GM04503 (cell line): ENCODE measurements at places on chromosomes 2 and 18.

DNA sequence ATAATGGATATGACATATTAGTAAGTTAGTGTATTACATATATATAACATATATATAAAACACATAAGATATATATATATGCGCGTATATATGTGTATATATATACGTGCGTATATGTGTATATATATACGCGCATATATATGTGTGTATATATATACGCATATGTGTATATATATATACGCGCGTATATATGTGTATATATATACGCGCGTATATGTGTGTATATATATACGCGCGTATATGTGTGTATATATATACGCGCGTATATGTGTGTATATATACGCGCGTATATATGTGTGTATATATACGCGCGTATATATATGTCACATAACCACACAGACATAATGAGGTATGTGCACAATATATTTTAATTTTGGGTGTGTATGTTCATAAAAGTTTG is 327.8 kb downstream of the MEIS1 start:
- no peak for DNase-seq

DNA sequence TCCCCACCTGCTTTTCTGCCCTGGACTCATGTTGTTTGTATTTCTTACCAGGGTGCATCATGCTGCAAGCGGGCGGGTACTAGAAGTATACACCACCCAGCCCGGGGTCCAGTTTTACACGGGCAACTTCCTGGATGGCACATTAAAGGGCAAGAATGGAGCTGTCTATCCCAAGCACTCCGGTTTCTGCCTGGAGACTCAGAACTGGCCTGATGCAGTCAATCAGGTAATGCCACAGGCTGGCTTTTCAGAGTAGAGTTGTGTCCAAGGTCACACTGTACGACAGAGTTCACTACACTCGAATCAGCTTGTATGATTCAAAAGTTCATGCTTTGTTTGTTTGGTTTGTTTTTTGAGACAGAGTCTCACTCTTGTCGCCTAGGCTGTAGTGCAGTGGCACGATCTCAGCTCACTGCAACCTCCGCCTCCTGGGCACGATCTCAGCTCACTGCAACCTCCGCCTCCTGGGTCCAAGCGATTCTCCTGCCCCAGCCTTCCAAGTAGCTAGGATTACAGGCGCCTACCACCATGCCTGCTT is 19.4 kb downstream of the SRSF7 start:
- no peak for DNase-seq

DNA sequence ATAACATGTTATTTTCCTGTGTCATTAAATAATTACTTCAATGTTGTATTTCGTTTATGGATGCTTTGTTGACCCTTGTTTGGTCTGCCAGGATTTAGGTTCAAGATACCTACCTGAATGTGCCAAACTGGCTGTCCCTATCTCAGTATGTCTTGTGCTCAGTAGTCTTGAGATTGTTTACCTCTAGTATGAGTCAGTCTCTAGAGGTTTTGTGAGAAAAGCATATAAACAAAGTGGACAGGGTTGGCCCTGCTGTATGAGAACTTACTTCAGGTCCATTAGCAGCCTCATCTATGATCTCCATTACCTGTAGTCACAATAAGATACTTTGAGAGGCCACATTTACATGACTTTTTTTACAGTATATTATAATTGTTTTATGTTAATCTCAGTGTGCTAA is 17.8 kb downstream of the DDX18 start:
- DNase-seq, result no peak

DNA sequence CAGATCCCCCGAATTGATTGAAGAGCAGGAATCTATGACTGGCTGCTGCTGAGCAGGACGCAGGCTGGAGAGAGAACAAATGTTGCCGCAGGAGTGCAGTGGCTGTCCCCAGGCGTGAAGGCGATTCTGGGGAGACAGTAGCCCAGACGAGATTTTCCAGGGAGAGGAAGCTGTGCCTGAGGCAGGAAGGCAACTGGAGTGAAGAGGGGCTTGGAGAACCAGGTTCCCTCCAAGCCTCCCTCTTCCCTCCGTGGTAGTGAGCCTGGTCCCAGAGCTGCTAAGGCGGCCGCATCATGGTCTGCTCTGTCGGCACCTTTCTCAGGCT is 1.3 kb upstream of the NPPC start:
- DNase-seq, result no peak

DNA sequence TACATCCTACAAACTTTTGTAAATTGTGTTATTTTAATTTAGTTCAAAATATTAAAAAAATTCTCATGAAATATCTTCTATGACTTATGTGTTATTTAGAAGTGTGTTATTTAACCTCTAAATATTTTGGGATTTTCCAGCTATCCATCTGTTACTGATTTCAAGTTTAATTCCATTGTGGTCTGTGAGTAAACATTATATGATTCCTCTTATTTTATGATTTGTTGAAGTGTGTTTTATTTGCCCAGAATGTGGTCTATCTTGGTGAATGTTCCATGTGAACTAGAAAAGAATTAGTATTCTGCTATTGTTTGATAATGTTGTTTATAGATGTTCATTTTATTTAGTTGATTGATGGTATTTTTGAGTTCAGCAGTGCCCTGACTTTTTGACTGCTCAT is 136.0 kb downstream of the ZNF804A start:
- no peak for DNase-seq

GRCh38 chr2:233053928-233054784 is 6.0 kb upstream of the INPP5D start:
- DNase-seq, result no peak

GRCh38 chr2:109647636-109648035 is 33.5 kb downstream of the SOWAHC start:
- peak; percentile 46 for DNase-seq

GRCh38 chr2:43136876-43137275 is 89.5 kb downstream of the ZFP36L2 start:
- no peak for DNase-seq

GRCh38 chr18:23208600-23208999 is 73.3 kb downstream of the CABLES1 start:
- DNase-seq, result no peak

GRCh38 chr2:200604571-200605255 is 18.9 kb downstream of the AOX1 start:
- no peak for DNase-seq

- no peak for DNase-seq
Observed at GRCh38 chr2:29272311-29272710, 157.1 kb downstream of the CLIP4 start.

DNA sequence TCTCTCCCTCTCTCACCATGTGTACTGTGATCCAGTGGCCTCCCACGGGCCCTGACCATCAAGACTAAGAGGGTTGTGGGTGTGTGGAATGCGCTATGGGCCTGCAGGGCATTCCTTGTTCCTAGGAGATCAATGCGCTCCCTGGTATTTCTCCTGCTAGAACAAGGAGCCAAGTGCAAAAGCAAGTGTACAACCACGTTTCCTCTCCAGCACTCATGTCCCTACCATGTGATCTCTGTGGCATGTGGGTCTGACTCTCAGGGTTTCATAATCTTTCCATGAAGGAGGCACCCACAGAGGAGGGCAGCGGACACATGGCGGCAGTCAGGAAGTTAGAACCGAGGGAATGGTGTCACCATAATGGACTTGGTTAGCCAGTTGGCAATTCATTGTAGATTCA is 91.4 kb downstream of the MAPK4 start:
- no peak for DNase-seq

- no peak for DNase-seq
Observed at GRCh38 chr2:224689539-224689938, 26.6 kb downstream of the CCDC195 start.

DNA sequence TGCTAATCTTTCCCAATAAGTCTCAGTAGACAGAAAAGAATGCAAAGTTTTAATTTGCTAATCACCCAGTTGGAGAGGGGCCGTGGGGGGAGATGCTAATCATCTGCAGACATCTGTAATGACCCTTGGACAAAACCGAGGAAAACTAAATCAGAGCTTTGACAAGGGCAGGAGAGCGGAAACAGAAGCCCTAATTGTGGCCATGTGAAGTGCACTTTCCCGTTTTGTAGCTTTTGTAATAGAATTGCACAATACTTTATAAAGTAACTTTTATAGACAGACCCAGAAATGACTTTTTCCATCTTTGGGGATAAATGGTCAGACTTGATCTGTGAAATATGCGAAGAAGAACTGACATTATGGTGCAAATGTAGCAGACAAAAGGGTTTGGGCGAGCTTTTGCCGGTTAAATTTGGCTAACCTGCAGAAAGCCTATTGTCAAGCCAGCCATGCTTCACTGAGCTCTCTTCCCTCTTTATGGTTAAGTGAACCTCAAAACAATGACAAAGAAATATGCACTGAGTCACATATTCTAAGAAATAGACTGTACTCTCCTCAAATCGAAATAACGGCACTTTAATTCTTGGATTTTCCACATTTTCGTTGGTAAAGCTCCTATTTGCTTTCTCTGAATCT is 980.1 kb upstream of the POU3F3 start:
- no peak for DNase-seq

- DNase-seq, result no peak
Observed at GRCh38 chr2:200461846-200462710, 47.8 kb downstream of the KCTD18 start.

GRCh38 chr2:83081826-83082690 is 1377.0 kb downstream of the SUCLG1 start:
- DNase-seq, result peak; percentile 91

GRCh38 chr2:143347271-143347695 is 218.1 kb downstream of the ARHGAP15 start:
- no peak for DNase-seq

GRCh38 chr2:48272199-48272598 is 257.8 kb upstream of the STON1 start:
- no peak for DNase-seq

- no peak for DNase-seq
Observed at GRCh38 chr2:223597076-223597475, 5.1 kb downstream of the SCG2 start.

DNA sequence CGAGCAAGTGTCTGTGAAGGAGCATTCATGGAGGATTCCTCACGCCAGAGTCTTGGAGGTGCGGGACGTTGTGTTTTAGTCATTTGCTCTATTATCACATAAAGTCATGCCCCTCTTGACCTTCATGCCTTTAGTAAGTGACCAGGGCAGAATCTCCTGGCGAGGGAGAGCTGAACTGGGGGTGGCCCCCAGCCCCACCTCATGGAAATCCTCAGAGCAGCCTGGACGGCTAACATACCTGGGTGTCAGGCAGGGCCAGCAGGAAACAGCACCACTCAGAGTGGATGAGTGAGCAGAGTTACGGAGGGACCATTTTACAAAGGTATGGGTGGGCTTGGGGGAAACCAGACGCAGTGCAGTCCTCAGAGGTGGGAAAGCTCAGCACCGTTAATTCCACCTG is 56.1 kb downstream of the MCFD2 start:
- no peak for DNase-seq

- DNase-seq, result no peak
Observed at GRCh38 chr2:10954856-10955818, 43.4 kb downstream of the KCNF1 start.

- no peak for DNase-seq
Observed at GRCh38 chr18:47790036-47790435, 140.4 kb downstream of the SMAD2 start.

- DNase-seq, result no peak
Observed at GRCh38 chr18:70190529-70190928, 15.0 kb downstream of the RTTN start.

DNA sequence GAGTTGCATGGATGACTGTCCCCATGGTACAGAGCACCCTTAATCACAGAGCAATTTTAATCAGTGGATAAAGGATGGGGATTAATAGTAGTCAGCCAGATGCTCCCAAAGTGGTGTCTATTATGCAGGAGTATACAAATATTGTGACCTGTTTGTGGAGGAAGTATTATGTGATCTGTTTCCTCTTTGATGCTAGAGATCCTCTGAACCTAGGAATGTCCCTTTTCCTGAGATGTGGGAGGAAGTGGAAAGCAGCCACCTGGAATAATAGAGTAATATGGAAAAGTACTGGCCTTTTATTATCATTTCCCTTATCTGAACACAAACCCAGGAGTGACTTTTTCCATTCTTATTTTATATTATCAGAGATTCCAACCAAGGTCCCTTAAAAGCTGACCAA is 94.2 kb upstream of the EFEMP1 start:
- DNase-seq, result no peak

GRCh38 chr2:169715379-169716237 is 18.0 kb upstream of the KLHL23 start:
- no peak for DNase-seq

DNA sequence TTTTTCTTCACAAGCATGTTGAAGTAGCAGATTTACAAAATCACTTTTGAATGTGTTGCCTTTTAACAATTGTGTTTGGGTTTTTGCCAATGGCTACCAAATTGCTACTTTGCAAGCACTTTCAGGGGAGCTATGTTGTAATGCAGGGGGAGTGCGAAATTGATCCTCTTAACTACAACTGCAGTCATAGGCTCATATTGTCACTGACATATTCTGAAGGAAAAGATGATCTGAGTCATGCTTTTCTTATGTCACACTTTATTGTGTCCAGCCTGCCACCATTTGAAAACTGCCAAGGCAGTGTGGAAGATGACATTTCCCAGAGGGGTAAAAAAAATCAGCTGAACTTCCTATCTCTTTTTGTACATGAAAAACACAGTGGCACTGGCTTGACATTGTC is 74.9 kb downstream of the GPD2 start:
- DNase-seq, result no peak

DNA sequence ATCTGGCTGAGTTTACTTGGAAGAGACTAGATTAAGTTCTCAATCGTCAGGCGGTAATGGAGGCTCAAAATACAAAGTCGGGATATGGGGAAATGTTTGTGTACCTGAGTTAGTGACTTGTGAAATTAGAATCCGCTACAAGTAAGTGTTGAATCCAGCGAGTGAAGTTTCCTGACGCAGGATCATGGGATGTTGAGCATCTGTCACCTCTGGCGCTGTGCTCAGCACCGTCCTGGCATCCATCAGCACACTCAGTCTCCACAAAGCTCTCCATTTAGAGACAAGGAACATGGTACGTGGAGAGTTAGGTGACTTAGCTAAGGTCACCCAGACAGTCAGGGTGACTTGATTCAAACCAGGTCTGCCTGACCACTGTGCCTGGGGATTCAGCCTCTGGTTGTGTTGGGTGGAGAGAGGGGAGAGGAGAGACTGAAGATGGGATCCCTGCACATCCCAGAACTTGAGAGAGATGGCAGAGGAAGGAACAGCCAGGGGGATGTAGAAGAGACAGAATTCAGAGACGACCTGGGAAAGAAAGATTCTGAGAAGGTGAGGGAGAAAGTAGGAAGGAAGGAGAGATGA is 251.2 kb downstream of the ACKR3 start:
- DNase-seq, result no peak

GRCh38 chr2:227862227-227862740 is 9.1 kb upstream of the DAW1 start:
- DNase-seq, result no peak

DNA sequence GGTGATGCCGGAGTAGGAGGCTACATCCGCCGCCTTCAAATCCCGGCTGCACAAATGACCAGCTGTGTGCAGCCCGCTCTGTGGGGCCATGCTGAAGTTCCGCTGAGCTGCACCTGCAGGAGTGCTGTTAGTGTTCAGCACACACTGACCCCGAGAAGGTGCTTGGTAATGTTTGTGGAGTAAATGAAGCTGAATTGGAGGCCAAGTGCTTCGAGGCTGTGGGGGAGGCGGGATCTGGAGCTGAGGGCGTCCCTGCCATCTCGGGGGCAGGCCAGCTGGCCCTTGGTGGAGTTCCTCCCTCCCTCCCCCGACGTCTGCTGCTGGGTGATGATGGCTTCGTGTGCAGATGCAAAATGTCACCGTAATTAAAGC is 23.2 kb downstream of the KCNF1 start:
- DNase-seq, result no peak
